Breast epithelium (tissue), 4 donors: ENCODE measurements at places on chromosomes 6 and 20.

DNA sequence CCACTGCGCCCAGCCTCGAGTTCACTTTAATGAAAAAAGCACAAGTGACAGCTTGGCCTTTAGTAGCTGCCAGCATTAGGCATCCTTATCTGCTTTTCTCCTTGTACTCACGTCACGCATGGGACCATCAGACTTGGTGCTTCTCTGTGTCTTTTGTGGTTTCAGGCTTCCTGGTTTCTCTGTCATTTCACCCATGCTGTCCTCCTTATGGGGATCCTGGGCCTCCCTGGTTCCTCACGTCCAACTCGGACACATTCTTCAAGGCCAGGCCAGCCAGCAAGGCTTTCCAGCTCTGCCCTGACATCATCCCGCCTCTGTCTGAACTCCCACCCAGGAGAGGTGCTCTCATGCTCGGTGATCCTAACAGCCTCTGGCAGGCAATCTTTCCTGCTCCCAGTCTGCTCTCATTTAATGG lies 83.2 kb downstream of the TIAM2 start:
- no peak for DNase-seq

DNA sequence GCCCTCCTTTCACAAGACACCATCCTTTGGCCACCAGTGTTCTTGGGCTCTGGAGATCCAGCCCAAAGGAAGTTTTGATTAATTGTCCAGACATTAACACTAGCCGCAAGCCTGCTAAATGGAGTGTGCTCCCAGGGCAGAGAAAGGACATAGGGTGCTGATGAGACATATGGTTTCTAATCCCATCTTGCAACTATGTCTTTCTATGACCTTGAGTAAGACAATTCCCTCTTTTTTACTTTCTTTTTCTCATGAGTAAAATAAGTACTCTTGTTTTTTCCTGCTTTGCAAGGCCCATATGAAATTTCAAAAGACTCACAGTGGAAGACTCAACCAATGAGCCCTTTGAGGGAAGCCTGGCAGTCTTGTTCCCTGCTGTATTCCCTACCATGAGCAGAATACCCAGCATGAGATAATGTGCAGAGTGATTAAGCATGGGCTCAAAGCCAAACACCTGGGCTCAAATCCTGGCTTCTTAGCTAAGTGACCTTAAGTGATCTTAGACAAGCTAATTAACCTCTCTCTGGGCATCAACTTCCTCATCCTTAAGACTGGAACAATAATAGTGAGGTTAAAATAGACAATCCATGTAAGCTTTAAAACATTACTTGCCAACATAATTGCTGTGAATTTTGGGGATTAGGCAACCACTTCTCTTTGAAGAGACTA lies at the start of gene WFDC10B:
WFDC10B (minus strand) TSS at position 51 of the 669 bp plus-strand sequence. CDS start 19,027 bp downstream, outside the sequence.
- DNase-seq = no peak

GRCh38 chr6:14502551-14502950 lies 385.0 kb downstream of the CD83 start:
- DNase-seq = no peak

DNA sequence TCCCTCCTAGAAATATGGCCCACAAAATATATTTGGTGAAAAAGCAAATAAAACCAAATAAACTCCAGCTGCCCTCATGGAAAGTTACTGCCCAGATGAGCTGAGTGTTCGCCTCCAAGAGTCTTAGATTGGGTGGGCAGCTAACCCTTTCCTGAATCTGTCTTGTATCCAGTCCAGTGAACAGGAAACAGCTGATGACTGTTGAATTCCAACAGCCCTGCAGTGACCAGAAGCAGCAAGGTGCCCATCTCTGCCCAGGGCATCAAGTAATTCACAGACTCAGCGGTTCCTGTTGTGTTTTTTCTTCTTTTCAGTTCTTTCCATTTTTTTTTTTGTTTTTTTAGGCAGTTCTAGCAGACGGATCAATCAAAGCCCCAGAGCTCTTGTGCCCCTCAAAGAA lies 199.2 kb downstream of the UBE3D start:
- DNase-seq = no peak

- DNase-seq = no peak
Measured at GRCh38 chr20:4434681-4435080, 287.0 kb upstream of the PRND start.

DNA sequence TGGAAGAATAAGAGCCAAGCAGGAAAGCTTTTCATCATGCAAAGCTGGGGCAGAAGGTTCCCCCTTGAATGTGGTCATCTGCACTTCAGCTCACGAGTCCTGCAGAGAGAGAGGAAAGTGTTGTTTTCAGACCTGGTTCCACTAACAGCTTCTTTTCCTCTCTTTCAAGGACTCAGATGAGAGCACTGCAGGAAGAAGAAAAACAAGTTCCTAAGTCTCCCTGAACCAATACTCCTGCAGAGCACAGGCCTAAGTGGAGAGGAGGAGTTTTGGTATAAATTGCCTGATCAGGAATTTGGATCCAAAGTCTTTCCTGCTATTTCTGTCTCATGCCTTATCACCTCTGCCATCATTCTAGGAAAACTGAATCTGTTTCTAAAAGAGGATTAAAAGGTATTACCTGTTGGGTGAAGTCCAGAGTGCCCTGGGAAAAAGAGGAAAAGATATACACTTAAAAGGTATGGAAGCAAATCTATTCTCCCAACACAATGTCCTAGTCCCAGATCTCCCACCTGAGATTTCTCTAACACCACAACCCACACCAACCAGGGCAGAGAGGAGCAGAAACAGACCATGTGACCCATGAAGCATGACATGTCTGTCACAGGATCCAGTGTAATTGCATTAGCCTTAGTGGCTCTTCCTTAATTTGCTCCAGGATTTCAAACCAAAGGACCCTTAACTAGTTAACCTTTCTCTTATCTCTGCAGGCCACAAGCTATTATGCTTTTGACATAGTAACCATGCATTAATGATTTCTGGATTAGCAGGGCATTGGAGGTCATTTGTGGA lies 12.2 kb downstream of the HLA-DRB5 start:
- no peak for DNase-seq

DNA sequence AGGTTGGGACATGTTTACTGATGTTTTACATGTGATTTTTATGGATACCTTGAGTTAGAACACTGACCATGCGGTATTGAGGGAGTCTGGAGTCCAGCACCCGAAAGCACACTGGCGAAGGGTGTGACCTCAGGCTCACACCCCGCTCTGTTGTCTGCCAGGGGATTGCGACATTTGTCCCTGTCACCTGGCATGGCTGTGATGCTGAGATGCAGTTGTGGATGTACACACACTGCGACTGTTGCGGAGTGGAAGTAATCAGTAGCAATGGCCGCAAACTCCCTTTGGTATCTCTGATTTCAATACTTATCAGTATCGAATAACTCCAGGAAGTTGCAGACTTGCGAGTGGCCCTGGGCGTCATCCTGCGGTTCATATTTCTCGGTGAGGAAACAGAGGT lies 43.2 kb downstream of the CDH4 start:
- DNase-seq = no peak

DNA sequence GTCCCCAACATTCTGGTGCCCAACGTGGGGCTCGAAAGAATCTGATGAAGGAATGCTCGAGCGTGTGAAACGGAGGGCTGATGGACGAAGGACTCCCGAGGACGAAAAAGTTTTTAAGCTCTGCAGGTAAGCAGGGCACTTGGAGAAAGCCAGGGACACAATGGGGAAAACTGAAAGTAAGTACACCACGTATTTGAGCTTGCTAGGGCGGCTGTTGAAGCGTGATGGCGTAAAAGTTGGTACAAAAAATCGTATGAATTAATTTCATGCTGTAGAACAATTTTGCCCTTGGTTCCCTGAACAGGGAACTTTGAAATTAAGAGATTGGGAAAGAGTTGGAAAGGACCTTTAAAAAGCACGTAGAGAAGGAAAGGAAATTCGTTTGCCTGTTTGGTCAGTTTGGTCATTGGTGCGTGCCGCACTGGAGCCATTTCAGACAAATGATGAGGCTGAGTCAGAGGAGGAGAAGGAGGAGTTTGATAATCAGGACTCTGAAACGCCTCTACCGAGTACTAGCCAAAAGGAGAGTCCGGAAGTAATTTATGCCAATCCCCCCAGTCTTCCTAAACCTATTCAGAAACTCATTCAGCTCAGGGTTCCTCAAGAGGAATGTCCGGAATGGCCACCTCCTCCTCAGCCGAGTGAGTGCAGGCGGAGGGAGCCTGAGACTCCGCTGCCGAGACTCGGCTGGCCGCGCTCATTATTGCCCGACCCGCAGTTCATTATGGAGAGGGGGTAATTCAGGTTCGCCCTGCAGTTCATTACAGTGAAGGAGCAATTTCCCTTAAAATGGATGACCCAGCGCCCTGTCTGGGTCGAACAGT lies 59.2 kb upstream of the PRSS16 start:
- DNase-seq = peak; percentile 50

DNA sequence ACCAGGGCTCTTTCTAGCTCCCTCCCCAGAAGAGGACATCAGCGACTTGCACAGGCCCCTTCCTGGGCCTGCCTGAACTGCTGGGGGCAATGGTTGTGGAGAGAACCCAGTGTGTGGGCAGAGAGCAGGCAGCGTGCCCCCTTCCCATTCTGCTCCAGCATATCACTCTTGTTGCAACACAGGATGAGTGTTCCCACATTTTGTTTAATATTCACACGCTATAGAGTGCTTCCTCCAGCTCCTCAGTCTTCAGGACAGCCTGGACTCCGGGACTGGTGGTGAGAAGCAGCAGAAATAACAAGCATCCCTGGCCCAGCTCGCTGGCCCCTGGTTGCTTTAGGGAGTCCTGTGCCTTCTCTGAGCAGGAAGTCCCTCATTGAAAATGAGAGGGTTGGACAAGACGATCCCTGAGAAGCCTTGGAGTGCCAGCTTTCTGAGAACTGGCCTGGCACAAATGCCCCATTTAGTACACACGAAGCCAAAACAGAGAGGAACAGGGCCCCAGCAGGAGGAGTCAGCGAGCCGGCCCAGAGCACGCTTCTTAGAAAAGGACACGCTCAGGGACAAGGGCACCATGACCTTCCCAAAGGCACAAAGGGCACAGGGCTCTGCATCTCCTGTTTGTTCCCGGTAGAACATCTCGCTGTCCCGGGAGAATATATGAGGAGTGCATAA lies 84.2 kb upstream of the FOXC1 start:
- no peak for DNase-seq

DNA sequence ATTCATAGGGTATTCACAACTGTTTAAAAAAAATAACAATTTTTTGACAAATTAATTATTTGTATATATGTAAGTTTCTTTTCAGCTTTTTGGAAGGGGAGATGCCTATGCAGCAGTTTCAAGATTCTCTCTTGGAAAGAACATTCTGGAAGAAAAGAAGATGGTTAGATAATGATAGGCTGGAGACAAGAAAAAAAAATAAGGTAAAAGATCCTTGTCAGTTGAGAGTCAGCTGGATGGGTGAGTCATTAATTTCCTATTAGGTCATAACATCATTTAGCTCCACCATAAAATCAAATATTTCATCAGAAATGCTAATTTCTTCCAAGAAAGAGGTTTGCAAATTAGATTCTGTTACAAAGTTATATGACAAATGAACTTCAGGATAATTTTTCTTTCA lies 880.4 kb downstream of the EPHA7 start:
- DNase-seq = no peak

DNA sequence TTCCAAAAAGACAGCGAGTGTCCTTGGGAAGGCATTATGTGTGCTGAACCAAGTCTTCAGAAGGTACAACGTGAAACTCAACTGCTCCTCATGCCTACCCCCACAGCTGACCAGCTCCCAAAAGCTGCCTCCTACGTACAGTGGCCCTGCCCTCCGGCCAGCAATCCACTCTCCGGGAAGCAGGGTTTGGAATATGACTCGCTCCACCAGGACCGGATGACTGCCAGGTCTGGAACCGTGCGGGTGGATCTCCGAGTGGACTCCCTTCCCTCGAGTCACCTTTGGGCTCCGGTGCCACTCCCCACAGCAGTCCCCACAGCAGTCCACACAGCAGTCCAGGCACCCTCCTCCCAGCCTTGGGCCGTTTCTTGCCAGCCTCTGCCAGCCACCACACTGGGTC lies 4.3 kb downstream of the ZBTB46 start:
- DNase-seq = no peak

DNA sequence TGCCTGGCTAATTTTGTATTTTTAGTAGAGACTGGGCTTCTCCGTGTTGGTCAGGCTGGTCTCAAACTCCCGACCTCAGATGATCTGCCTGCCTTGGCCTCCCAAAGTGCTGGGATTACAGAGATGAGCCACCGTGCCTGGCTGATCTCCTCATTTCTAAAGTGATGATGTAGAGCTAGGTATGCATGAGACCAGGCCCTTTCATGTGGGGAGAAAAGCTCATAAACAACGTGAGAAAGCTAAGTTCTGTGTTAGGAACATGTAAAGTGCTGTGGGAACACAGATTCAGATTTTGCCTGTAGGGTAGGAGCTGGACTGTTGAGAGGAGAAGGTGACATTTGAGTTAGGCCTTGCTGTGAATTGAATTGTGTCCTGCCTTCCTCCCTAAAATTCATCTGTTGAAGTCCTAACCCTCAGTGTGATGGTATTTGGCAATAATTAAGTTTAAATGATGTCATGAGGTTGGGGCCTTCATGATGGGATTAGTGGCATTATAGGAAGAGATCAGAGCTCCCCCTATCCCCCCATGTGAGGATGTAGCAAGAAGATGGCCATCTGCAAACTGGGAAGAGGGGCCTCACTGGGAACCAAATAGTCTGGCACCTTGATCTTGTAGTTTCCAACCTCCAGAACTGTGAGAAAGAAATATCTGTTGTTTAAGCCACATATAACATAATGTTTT lies 49.2 kb downstream of the SCAND1 start:
- no peak for DNase-seq

GRCh38 chr6:57027301-57027700 lies 19.2 kb upstream of the KIAA1586 start:
- DNase-seq = no peak

DNA sequence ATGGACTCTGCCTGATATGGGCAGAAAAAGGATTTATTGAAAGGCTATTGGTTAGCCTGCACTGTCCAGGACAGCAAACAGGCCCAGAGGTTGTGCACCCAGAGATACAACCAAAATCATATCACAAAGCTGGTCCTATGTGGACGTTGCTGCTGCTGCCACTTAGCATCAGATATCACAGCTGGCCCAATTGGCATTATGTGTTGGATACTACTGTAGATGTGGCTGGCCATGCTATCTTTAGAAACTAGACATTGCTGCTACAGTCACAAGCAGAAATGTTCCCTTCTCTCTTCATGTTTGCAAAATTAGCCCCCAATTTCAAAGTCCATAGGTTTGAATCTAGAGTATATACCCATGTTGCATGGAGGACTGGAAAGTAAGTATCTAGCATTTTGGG lies 42.2 kb upstream of the CEP85L start:
- no peak for DNase-seq

- DNase-seq = no peak
Measured at GRCh38 chr20:35515949-35516645, 13.4 kb downstream of the C20orf173 start.

DNA sequence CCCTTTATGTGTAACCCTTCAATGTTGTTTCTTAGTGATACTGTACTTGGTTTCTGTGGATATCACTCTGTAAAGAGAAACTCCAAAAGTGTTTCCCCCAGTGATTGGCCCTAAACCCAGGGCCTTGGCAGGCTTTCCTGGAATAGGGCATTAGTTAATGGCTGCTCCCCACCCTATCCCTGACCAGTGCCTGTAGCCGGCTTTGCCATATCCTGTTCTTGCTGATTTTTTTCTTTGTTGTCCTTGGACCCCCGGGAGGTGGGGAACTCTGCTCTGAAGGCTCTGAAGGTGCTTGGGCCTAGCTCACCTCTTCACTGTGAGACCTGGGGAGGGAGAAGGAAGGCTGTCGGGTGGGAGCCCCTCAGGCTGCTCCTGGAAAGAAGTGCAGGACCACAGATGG lies 120.1 kb downstream of the TCP11 start:
- no peak for DNase-seq

- no peak for DNase-seq
Measured at GRCh38 chr6:366389-367297, 24.9 kb upstream of the IRF4 start.

- no peak for DNase-seq
Measured at GRCh38 chr6:117227245-117227962, 38.0 kb upstream of the VGLL2 start.
